ENCODE measurements at places on chromosomes 3 and 15. TPM values are rescaled to one million over a fixed set of nuclear protein-coding genes. Genes with fewer than 3 reads are reported as not detected.

The FBXO40 gene
- total RNA-seq = not detected

The TBC1D23 gene
- 35.8 TPM for total RNA-seq

The ALDH1A2 gene
- total RNA-seq = 2.7 TPM

The PFKFB4 gene
- 19.4 TPM for total RNA-seq

The ZWILCH gene
- total RNA-seq = 7.2 TPM

The TMEM202 gene
- total RNA-seq = not detected

The APBA2 gene
- 31.2 TPM for total RNA-seq

The PRRT3 gene
- 3.6 TPM for total RNA-seq

The STRC gene
- not detected for total RNA-seq

The CASR gene
- not detected for total RNA-seq

Measured in epithelial cell of alveolus of lung (primary cell).